ENCODE measurements at places on chromosomes 4 and X.

GRCh38 chr4:112113864-112114263, 31.4 kb upstream of the FAM241A start:
- DNase-seq, result no peak

DNA sequence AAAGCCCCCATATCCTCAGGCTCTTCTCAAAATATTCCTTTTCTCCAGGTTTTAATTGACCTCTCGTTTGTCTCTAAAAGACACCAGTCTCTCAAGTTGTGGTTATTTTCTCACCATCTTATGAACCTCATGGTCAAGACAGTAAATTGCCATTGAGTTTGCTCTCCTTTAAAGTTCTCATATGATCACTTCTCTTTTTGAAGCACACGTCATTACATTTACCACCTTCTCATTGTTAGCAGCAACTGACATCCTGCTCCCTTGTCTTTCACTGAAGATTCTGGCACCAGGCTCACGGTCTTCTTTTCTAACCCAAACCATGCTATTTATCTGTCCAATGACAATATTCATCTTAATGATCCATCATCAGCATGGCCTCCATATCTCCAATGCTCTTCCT, 324.2 kb downstream of the TMA16 start:
- no peak for DNase-seq

- no peak for DNase-seq
Observed at GRCh38 chr4:26124753-26125321, 196.0 kb upstream of the RBPJ start.

DNA sequence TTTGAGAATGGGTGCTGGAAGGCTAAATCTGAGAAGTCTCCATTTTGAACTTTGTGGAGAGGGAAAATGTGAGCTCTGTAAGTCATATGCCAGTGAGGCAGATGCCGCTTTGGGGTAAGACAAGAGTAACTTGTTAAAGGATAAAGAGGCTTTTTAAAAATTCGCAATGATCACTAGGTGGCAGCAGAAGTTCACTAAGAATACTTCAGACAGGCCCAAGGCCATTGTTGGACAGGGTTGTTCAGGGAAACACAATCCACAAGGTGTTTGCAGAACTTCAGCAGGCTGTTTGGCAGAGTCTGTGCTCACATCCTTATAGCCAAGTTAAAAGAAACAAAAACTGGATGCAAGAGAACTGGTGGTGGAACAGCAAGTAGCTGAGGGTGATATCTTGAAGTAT, 13.7 kb upstream of the PIGA start:
- peak; percentile 46 for DNase-seq

DNA sequence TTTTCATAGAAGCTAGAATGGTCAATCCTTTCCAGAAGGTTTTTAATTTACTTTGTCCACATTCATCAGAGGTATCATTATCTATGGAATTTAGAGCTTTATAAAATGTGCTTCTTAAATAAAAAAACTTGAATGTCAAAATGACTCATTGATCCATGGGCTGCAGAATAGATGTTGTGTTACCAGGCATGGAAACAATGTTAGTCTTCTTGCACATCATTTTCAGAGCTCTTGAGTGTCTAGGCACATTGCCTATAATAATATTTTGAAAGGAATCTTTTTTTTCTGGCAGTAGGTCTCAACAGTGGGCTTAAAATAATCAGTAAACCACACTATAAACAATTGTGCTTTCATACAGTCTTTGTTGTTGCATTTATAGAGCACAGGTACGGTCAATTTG, 200.3 kb downstream of the FAT4 start:
- no peak for DNase-seq

DNA sequence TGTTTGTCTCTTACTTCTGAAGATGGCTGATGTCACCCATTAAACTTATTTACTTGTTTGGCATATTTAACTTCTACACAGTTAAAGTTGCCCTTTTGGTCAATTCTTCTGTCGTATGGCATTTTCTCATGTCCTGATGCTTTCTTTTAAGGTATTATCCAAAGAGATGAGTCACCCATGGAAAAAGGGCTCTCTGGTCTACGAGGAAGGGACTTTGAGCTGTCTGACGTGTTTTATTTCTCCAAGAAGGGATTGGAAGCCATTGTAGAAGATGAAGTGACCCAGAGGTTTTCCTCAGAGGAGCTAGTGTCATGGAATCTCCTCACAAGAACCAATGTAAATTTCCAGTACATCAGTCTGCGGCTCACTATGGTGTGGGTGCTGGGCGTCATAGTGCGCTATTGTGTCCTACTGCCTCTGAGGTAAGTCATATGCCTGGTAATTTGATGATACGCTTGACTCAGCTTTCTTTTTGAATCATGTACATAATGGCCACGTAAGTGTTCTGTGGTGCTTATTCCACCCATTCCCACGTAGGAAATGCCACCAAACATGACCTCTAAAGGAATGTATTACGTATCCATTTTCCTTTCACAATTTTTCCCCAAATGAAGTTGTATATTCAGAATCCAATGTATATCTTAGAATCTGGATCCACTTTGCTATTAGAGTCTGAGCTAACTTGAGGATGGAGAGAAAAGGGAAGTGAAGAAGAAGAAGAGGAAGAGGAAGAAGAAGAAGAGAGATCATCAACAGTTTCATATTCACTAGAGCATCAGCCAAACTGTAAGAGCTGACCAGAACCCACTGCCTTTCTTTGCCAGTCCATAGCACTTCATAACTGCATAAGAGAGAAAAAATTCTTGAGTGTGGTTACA, 45.7 kb downstream of the GPAT3 start:
- no peak for DNase-seq

DNA sequence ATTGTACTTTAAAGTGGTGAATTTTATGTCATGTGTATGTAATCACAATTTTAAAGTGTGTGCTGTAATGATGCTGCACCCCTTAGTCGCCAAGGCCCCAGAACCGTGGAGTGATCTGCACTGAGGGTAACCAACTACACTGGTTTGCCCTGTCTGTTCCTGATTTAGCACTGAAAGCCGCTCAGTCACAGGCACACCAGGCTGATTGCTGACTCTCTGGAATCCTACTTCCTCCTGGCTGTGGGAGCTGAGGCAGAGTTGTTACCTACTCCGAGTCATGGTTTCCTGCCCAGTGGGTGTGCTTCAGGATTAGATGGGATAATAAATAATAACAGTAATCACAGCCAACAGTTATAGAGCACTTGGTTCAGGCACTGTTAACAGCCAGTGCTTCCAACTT, 645.4 kb downstream of the BCOR start:
- DNase-seq, result no peak

Data from NT2/D1 (cell line).